ENCODE measurements at places on chromosomes 4 and X.

DNA sequence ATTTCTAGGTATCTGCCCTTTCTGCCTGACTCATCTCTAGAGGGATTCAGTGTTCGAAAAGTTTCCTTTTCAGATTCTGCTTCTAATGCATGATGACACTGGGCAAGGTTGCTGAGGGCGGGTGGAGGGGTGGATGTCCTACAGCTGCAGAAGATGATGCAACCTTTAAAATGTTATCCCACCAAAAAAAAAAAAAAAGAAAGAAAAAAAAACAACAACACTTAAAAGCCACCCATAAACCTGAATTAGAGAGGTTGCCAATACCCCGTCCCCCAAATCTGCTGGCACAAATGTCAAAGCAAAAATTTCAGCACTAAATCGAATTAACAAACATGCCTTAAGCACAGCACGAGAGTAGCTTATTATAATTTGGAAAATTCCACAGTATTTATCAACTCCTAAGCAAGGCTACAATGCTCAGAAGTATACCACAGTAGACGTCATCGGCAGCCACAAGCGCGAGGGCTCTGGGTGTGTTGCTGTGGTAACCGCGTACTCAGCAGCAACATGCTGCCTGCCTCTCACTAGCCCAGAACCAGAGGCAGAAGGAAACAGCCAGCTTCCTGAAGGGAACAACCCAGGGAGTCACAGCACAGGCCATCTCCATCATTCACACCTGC lies 167.5 kb upstream of the MAP3K15 start:
- DNase-seq, result no peak

- no peak for DNase-seq
Observed at GRCh38 chr4:126965877-126966276, 666.9 kb upstream of the INTU start.

DNA sequence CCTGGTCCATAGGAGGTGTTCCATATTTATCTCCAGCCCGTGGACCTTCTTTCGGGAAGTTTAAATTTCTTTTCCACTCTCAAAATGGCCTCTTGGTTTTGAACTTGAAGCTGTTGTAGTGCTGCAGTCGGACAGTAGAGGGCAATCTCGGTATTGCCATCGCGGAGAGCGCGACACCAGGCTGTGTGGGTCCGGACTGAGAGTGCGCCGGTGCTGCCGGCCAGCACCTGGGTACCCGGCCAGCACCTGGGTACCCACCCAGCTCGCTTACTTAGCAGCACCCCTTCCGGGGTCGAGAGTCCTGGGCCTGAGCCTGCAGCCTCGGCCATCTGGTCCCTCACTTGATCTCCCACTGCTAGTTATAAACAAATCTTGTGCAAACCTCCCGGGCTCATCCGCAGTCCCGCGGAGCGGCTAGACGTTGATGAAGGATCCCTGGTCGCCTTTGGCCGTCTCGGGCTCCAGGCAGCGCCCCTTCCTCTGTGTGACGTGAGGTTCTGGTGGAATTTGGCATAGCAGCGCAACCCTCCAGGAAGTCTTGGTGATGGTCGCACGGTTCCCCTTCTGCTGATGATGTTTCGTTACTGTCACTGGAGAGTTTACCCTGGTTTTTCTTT lies 18.0 kb downstream of the FAM9A start:
- DNase-seq, result no peak

DNA sequence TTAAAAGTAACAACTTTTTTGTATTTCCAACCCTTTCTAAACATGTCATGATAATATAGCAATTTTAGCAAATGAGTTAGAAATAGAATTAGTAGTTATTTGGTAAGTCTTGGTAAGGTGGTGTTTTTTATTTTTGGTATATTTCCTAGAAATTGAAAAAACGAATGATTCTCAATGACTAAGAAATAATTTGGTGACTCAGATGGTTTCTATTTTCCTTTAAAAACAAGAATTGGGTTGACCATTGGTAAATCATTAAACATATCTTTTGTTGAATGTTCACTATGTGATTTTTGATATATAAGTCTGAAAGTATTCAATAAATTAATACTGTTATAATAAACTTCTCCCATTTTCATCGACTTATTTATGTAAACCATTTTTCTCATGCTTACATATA lies 206.2 kb upstream of the BANK1 start:
- DNase-seq, result no peak

DNA sequence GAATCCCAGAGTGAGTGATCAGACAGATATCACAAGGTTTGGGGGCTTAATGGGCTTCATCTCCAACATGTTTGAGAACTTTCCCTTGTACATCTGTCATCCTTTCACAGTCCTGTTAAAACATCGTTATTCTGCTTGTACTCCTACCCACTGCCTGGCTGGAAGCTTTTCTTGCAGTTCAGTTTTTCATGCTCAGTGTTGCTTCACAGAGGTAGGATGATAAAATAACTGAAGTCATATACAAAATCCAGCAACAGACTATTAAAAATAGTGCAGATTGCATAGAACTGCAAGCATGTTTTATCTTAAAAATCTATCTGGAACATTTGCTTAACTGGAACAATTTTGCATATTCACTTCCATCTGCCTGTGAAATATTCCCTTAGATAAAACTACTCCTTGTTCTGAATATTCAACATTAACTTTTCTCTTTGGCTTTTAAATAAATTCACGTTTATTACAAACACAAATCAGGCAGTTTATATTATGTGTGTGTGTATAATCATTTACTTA lies 579.6 kb upstream of the IGFBP7 start:
- DNase-seq, result no peak

- no peak for DNase-seq
Observed at GRCh38 chrX:48450076-48450475, 20.0 kb downstream of the SLC38A5 start.

- no peak for DNase-seq
Observed at GRCh38 chr4:110058677-110059076, 139.7 kb downstream of the ELOVL6 start.

GRCh38 chr4:140718241-140718952 lies 37.8 kb downstream of the TBC1D9 start:
- DNase-seq, result no peak

- no peak for DNase-seq
Observed at GRCh38 chr4:762211-763190, 56.9 kb downstream of the PCGF3 start.

- no peak for DNase-seq
Observed at GRCh38 chrX:13198056-13198761, 121.6 kb downstream of the ATXN3L start.

- DNase-seq, result no peak
Observed at GRCh38 chr4:118390121-118390520, 37.3 kb upstream of the PRSS12 start.

DNA sequence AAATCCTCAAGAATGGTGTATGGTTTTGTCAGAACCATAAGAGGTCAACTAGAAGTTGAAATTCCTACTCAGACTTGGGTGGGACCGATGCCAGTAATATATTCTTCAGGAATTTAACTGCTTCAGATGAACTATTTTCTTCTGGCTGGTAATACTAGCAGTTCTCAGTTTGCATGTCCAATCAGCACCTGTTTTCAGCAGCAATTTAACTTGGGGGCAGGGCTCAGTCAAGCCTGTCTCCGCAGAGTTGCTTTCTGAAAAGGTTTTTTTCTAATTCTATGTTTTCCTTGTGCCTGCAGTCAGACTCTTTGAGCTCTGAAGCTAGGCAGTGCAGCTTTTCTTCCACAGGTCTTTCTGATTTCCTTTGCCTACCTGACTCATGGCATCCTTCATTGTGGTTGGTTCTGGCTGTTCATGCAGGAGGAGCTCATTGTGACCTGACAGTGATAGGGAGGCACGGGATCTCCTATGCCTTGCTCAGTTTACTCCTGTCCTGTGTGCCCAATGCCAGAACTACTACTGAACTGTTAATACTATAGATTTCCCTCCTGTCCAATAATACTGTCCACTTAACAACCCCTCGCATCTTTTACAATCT lies 17.3 kb upstream of the FMR1 start:
- DNase-seq, result no peak

GRCh38 chrX:68755616-68756125 lies 73.2 kb upstream of the EFNB1 start:
- DNase-seq, result no peak

DNA sequence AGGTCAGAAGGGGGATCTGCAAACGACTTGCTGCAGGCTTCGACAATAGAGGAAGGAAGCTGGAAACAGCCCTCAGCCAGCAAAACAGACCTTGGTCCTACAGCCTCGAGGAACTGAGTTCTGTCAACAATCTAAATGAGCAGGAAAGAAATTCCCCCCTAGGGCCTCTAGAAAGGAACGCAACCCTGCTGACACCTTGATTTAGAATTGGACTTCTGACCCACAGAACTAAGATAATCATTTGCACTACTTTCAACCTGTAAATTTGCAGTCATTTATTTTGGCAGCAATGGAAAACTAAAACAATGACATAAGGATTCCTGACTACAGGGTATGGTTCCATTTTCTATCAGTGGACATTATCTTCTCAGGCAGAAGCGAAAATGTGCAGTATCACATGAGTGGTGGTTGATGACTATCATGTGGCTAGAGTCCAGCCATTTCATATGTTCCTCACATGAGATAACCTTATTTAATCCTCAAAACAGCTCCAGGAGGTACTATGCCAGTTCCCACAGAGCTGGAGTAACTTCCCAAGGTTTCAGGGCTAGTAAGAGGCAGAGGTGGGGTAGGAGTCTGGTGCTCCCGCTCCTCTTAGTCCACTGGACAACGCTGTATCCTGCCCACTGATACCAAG lies 61.6 kb downstream of the SAT1 start:
- DNase-seq, result no peak

DNA sequence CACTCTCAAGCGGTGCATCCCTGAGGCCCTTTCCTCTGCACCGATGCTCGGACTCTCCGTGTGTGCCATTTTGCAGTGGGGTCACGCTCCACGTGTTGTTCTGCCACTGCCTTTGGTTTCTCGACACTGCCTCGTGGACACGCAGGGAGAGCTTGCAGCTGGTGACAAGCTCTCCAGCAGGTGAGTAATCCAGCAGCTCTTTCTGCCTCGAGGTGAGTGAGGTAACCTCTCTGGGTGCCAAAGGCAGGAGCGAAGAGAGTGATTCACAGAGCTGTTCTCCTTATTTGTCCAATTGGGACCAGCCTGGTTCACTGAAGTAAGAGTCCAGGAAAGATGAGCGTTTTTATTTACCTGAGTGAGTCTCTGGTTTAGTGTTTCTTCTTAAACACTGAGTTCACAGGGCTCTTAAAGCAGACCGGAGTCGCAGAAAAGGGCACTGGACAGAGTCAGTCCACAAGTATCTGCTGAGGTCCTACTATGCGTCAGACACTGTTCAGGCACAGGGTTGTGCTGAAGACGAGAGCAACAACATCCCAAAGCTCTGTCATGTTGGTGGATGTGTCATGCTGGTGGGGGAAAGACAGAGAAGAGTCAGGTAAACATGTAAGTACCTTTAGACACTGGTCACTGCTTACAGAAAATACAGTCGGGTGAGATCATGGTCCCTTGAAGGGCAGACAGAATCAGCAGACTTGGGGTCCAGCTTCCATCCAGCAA lies 61.8 kb downstream of the FHDC1 start:
- no peak for DNase-seq

GRCh38 chrX:4129626-4130025 lies 416.2 kb upstream of the PRKX start:
- no peak for DNase-seq

DNA sequence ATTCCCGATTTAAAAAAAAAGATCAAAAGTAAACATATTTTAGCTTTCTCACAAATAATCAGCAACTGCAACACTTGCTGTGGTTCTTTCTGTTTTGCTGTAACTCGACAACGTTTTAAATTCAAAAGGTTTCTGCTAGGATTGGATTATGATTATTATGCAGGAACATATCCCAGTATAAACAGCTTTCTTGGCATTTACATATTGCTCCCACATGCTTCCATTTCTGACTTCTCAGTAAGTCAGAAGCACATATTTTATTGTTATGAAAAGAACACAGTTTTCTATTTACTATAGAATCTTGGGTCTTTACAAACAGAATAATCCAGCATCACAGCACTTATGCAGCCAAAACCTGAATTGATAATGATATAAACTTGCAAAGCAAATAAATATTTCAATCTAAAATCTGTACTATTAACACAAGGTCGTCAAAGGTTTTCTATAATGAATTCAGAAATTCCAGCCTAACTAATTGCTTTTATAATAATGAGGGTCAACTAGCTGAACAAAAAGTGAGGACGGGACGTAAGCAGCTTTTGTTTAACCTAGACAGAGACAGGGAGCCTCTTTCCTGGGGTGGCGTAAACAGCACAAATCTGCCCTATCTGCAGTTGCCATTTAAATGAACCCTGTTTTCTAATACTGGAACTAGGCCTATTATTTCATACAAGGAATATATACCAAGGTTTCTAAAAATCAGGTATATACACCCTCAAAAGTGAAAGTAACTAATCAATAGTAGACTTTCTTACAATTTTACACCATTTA lies 9.8 kb upstream of the PCDH18 start:
- no peak for DNase-seq

DNA sequence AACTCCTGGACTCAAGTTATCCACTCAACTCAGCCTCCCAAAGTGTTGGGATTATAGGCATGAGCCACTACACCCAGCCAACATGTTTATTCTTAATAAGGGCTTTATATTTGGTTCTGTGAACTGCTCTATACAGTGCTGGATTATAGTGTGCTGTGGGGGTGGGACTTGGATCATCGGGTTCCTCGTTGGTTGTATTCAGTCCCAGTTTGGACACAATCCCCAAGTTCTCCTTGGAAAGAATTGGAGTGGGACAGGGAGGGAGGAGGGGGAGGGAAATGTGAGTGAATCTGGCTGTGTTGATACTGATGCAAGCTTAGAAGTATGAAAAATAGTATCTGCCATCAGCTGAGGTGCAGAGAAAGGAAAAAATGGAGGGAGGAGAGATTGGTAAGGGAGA lies 121.3 kb downstream of the KIT start:
- no peak for DNase-seq

DNA sequence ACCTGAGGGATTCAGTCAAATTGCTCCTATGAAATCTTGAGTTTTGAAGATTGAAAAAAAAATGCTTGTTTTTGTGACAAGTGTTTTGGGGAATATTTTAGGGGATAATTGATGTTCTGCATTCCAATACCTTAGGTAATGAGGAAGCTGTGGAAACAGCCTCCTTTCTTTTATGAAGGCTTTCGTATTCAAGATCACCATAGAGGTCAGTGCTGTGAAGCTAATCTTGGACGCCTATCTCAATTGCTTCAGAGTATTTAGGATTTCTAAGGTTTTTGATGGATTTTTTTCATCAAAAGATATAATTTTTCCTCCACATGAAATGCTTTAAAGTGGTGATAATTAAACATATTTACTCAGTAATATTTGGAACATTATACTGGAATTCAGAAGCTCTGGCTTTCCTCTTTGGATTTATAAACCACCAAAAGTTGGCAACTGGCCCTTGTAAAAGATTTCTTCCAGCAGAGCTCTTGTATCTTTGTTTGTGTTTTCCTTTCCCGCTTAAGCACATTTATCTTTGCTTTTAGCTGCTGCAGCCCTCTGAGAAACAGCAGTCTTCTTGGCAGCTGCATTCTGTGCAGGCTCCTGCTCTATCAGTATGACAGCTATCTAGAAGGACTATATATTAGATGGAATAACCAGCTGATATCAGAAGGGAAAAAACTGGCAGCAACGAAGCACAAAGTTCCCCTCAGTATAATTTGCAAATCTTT lies 63.7 kb downstream of the HMGB2 start:
- no peak for DNase-seq

All from vagina (tissue), 2 donors.